Activated naive CD4-positive, alpha-beta T cell (primary cell): ENCODE measurements at places on chromosomes 11 and 22.

DNA sequence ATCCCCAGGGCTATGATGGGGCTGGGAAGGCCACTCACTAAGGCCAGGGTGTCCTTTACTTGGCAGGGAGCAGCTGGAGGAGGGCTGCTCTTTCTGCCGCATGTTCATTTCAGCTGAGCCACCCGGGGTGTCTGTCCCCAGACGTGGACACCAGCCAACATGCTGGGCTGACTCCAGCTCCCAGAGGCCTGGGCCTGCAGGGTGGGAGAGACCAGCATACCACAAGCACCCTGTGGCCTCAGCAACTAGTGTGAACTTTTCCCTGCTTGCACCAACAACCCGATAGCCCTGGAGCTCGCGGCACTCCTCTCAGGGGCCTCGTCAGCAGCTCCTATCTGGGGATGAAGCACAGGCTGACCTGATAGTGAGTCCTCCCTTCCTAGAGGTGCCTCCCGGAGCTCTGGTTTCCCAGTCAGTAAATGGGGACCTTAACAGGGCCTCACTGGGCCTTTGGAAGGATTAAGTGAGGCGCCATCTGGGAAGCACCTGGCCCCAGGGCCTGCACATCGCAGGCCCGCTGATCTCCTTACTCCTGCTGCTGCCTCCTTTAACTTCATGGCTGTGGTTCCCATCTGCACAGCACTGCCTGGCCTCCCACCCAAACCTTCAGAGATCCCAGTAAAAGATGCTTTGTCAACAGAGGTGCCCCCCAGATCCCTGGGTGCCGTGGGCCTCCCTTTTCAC is 83.4 kb downstream of the GALNT18 start:
- DNase-seq = no peak

DNA sequence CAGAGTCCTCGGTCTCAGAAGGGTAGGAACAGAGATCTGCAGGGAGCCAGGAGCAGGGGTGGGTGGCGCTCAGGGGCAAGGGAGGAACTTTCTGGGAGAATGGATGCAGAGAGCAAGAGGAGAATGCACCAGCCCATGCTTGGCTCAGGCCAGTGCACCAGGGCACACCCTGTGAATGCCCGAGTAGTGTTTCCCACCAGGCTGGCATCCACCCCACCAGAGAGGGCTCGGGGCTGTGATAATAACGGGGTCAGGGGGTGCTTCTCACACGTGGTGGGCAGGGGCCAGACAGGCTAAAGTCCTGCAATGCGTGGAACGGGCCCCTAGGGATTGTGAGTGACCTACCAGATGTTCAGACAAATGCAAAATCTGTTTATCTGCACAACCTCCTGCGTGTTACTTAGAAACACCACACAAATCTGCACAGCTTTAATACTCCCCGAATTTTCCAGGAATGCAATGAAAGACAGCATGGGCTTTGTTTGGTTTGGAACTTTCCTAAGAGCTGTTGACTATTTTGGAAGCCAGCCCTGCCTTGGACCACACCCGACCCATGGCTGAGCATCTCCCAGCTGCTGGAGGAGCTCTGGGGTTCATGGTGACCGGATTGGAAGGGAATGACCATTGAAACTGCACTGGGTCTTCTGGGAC is 368.3 kb downstream of the SHANK2 start:
- no peak for DNase-seq

DNA sequence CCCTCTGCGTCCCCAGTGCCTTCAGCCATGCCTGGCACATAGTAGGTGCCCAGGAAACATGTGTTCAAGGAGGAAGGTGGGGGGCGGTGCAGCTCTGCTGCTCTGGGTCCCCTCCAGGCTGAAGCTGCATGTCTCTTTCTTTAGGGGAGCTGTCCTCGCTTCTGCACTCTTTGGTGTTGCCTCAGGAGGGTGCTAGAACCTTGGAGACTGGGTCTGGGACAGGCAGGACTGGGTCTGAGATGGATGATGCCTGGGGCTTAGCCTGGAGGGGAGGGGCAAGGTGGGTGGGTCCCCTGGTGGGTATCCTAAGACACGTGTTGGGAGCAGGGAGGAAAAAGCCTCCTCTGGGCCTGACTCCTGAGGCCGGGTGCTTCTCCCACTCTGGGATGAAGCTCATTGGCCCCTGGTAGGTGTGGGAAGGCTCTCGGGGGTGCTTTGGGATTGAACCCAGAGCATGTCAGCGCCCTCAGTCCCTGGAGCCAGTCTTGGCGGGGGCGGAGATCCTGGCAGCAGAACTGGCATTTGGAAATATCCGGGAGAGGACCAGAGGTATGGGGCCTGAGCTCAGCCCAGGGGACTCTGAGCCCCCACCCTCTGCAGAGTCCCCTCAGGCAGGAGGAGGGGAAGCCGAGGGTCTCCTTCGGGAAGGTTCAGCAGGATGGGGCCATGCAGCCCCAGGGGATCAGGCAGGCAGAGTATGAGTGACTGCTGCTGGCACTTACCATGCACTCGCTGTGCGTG is 6.7 kb upstream of the GSTP1 start:
- no peak for DNase-seq

GRCh38 chr22:40309631-40310030 is 36.7 kb upstream of the ADSL start:
- no peak for DNase-seq

DNA sequence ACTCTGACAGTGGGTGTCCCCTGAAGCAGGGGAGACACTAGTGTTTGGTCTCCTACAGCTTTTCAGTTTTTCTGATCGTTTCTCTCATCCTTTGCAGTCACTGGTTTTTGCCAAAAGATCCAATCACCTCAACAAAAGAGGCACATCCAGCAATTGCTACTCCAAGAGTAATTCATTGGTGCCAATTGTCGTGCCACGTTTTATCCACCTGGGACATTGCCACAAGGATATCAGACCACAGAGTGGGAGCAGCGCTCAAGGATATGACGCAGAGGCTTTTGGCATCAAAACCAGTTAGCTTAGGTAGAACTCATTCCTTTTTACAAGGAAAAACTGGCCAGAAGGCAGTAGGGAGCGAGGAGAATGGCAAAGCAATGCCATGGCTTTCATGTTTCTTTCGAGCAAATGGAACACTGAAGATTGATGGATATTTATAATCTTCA is 40.9 kb upstream of the BLID start:
- no peak for DNase-seq

- no peak for DNase-seq
Observed at GRCh38 chr11:74004046-74004695, 4.7 kb downstream of the UCP3 start.

DNA sequence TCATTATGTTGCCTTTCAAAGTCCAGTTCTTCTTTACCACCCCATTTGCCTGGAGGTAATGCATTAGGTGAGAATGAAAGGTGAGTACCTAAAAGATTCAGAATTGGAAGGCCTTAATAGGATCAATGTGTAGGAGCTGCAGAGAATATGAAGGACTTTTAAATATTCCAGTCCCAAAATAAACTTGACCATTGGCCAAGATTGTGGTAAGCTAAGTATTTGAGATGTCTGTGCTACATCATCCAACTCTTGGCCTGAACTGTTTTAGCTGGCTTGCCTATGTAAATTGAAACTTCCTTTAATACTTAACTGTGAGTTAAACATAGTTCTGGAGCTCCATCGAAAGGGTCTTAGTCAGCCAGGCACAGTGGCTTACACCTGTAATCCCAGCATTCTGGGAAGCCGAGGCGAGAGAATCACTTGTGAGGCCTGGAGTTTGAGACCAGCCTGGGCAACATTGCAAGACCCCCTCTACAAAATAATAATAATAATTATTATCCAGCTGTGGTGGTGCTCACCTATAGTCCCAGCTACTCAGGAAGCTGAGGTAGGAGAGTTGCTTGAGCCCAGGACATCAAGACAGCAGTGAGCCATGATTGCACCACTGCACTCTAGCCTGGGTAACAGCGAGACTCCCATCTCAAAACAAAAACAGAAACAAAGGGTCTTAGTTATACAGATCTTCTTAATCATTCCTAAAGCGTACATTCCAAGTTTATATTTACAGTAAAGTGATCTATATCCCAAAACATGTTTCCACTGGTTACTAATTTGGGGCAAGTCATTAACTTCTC is 29.8 kb downstream of the MTMR3 start:
- DNase-seq = no peak

- DNase-seq = no peak
Observed at GRCh38 chr11:27183672-27184457, 143.2 kb downstream of the BBOX1 start.

- DNase-seq = no peak
Observed at GRCh38 chr22:37473437-37473946, 12.7 kb downstream of the MFNG start.

DNA sequence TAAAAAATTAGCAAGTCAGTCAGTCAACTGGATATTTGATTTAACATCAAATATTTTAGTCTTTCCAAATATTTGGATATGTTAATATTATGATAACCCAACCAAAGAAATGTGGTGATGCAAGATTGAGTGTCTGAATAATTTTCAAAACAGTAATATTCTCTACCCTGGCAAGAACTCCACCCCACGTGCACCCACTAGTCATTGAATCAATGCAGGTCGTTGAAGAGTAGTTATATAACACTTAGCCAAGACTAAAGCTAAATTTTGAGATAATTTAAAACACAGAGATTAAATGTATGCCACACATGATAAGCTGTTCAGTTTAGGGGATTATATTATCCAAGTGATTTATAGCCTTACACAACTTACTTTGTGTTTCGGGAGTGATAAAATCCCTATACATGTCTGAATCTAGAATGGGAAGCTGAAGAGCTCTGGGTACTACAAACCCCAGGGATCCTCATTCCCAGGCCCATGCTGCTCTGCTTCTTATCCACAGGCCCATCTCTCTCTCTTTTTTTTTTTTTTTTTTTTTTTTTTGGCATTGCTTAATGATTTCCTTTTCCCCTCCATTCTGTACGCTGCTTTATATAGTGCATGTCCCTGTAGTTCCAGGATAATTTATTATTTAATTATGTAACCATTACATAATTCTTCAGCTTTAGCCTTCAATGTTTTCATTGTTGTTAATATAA is 392.9 kb downstream of the NTM start:
- no peak for DNase-seq

DNA sequence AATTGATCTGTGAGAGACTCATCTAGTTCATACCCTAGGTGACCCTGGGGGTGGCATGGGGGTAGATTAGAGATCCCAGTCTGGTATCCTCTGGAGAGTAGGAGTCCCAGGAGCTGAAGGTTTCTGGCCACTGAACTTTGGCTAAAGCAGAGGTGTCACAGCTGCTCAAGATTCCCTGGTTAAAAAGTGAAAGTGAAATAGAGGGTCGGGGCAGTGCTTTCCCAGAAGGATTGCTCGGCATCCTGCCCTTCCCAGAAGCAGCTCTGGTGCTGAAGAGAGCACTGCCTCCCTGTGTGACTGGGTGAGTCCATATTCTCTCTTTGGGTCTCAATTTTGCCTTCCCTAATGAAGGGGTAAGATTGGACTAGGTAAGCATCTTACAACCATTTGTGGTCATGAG is 653 bp downstream of the IL18BP start:
- no peak for DNase-seq

DNA sequence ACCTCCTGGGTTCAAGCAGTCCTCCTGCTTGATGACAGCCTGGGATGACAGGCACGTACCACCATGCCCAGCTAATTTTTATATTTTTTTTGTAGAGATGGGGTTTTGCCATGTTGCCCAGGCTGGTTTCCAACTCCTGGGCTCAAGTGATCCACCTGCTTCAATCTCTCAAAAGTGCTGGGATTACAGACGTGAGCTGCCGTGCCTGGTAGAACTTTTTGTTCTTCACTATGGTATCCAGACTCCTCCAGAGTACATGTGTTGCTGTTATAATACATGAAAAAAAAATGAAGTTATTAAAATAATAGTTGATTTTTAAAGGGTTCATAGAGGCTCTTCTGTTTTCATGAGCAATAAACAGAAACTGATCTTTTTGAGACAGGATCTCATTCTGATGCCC is 29.6 kb downstream of the ZNF143 start:
- no peak for DNase-seq

GRCh38 chr11:75369560-75370255 is 18.2 kb upstream of the ARRB1 start:
- no peak for DNase-seq

- DNase-seq = no peak
Observed at GRCh38 chr11:127791844-127792243, 791.3 kb upstream of the KIRREL3 start.

GRCh38 chr11:4672470-4672869 is 25.2 kb downstream of the OR51E2 start:
- no peak for DNase-seq

- no peak for DNase-seq
Observed at GRCh38 chr11:92827132-92827531, 142.3 kb upstream of the MTNR1B start.

DNA sequence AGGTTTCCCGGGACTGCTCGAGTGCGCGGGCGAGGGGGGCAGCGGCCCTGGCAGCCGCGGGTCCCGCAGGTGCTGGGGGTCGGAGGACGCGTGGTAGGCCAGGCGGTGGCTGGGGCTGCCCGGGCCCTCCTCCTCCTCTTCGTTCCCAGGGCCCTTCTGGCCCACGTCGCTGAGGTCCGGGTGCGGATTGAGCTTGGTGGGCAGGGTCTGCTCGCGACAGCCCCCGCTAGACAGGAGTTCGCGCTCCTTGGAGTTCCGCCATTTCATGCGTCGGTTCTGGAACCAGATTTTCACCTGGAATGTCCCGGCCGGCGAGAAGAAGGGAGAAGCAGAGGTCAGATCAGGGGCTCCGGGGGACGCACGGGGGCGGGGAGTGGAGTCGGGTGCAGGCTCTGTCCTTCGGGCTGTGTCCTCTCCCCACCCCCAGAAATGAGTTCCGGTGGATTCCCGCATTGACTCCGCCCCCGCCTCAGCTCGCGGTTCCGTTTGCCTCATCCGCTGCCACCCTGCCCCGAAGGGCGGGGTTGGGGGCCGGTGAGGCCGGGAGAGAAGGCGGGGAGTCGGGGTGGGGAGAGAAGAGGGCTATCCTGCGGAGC is 3.9 kb downstream of the DBX1 start:
- DNase-seq = no peak

DNA sequence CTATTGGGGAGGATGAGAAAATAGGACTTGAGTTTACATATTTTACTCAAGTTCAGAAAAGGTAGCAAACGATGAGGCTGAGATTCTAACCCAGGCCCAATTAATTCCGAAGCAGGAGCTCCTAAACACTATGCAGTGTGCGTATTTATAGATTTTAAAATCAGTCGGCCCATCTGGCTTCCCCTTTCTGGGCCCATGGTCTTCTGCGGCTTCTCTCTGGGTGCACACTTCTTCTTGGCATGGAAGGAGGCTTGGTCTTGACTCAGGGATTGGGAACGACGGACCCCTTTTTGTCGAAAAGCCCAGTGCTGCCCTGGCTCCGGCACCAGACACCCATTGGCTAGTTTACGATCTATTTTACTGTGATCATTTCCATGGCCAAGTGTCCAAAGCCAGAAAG is 1433.8 kb downstream of the BRD1 start:
- no peak for DNase-seq

- no peak for DNase-seq
Observed at GRCh38 chr22:19546680-19547079, 22.5 kb upstream of the CLDN5 start.
